ENCODE measurements at places on chromosomes 5 and 9. TPM values are rescaled to one million over a fixed set of nuclear protein-coding genes. Genes with fewer than 3 reads are reported as not detected.

- no peak for DNase-seq
These were observed 41.9 kb downstream of the NEK6 start for GRCh38 chr9:124299515-124300090.

DNA sequence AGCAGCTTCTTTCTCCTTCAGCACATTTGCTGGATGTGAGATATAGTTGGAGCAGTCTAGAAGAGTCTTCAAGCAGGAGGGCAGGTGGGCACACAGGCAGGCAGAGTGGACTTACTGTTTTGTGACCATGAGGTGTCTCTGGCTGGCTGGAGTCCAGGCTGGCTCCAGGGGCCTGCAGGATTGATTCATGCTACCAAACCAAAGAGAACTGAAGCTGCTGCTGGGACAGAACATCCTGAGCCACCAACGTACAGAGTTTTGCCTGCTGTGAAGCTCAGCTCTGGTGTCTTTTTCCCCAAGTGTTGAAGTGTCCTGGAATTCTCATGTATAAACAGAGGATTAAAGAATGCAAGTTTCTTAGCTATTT is 45.7 kb downstream of the CYSTM1 start:
- no peak for DNase-seq

DNA sequence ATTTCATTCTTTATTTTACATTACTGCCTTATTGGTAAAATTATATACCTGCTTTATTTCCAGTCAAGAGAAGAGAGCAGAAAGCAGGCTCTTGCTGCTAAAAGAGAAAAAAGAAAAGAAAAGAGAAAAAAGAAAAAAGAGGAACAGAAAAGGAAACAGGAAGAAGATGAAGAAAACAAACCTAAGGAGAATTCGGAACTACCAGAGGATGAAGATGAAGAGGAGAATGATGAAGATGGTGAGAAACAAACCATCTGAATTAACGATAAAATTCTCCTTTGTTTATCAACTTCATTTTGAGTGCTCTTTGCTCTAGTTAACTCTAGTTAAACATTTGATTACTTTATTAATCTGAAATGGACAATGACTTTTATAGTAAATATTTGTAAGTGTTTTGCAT is 23.5 kb upstream of the EIF4EBP3 start:
- no peak for DNase-seq

DNA sequence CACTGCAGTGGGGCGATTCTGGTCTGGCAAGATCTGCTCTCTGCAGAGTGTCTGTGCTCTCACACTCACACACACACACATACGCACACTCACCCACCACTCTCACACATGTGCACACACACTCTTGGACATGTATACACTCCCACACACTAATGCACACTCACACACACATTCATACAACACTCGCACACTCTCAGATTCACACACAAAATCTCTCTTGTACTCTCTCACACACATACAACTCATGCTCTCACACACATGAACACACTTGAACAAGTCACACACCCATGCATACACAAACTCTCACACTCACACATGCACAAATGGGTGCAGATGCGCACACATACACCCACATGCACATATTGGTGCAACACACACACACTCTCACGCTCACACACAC is 31.7 kb downstream of the TMEM174 start:
- no peak for DNase-seq

DNA sequence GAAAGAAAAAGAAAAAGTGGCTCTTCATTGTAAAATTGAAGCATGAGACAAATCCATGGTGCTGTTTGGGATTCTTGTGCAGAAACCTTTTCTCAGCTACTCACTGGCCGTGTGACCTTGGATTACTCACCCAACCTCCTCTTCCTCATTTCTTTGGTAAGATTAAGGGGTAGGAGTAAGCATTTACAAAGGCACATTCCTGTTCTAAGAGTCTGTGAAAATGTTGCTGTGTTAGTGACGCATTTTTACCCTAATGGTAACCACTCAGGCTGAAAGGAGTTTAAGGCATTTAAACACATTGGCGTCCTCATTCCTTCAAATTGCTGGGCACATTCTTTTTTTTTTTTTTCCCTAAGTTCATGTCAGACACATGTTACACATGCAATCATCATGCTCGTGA is 4.3 kb downstream of the RAI14 start:
- DNase-seq: no peak

CORO2A gene
- 5.1 TPM for total RNA-seq

CDX1 gene
- not detected for total RNA-seq

GRM6 gene
- total RNA-seq: 0.16 TPM

SPINK7 gene
- total RNA-seq: not detected

FAT2 gene
- 0.31 TPM for total RNA-seq

PCSK1 gene
- total RNA-seq: 1.6 TPM
